Chondrocyte (in vitro differentiated cells): ENCODE measurements at places on chromosomes 11 and 22. TPM values are rescaled to one million over a fixed set of nuclear protein-coding genes. Genes with fewer than 3 reads are reported as not detected.

DNA sequence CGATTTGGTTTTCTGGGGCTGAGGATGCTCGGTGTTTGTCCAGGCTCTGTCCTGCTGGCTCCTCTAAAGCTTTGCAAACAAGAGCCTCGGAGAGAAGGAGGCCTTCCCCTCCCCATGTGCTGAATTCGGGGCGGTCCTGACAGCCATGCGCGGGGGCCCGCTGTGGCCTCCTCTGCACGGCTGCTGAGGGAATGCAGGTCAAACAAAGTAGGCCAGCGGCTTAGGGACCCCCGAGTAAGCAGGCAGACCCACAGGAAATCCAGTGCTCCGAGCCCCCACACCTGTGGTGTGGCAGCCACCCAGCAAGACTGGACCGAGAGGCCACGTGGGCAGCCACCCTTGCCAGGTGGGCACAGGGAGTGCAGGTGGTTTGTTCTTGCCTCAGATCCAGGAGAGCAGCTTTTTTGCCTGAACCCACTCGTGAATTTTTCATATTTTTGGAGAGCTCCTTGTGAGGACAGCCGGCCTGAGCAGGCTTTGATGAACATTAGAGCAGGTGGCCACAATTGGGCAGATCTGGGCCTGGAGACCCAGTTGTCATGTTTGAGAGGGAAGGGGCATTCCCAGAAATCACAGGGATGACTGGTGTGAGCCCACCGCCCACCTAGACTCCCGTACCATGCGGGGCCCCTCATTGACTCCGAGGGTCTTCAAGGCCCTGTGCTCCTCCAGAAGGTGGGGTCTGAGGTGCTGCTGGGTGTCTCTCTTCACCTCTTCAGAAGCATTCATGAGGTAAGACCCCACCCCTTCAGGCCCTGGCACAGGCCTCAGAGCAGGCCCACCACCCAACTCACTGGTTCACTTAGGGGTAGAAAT is 43.0 kb upstream of the KCNQ1OT1 start:
- peak; percentile 65 for DNase-seq

DNA sequence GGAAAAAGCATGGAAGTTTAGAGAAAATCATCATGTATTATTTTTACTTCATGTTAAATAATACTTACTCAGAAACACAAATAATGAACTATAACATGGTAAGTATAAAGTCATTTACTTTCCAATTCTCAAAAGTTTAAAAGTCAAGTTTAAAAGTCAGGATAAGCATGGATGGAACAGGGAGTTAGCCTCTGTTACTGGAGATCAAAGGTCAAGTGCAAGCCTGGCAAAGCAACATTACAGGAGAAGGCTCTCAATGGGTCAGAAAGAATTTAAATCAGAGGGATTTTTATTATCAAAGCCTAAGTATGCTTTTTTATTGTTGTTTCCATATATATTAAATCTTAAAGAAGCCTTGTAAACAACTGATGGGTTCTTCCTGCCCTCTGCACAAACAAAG is 505.4 kb downstream of the KCNA4 start:
- DNase-seq = no peak

DNA sequence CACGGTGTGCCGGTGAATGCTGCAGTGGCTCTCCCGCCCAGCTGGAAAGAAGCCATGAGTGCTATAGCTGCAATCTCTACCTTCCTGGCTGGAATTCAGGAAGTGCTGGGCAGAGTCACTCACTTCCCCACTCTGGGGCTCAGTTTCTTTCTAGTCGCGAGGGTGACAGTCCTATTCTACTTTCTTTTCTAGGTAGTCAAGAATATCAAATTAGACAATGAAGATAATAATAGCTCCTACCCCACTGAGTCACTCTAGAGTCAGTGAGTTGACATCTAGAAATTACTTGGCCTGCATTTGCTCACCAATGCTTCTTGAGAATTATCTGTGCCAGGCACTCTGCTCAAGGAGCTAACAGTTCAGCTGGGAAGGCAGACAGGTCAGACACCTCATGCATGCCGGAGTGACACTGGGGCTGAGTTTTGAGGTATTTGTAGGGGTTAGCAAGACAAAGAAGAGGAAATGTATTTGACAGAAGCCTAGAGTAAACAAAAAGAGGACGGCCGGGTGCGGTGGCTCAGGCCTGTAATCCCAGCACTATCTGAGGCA is 3.2 kb downstream of the CENPM start:
- DNase-seq = no peak

GRCh38 chr11:20070459-20070858 is 89.8 kb downstream of the DBX1 start:
- no peak for DNase-seq

- DNase-seq = no peak
These were observed 234.8 kb downstream of the CASP12 start for GRCh38 chr11:104663190-104664140.

GRCh38 chr11:928786-929185 is 3.1 kb downstream of the AP2A2 start:
- peak; percentile 19 for DNase-seq

DNA sequence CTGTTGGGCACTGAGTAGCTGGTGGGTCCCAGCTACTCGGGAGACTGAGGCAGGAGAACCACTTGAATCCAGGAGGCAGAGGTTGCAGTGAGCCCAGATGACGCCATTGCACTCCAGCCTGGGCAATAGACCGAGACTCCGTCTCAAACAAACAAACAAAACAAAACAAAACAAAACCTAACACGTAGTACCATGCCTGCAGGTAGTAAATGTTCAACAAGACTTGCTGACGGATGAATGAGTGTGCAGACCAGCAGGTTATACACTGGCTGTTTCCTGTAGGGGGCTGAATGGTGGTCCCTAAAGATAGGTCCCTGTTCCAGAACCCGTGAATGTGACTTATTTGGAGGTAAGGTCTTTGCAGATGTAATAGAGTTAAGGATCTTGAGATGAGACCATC is 12.8 kb upstream of the MRGPRD start:
- DNase-seq = no peak

DNA sequence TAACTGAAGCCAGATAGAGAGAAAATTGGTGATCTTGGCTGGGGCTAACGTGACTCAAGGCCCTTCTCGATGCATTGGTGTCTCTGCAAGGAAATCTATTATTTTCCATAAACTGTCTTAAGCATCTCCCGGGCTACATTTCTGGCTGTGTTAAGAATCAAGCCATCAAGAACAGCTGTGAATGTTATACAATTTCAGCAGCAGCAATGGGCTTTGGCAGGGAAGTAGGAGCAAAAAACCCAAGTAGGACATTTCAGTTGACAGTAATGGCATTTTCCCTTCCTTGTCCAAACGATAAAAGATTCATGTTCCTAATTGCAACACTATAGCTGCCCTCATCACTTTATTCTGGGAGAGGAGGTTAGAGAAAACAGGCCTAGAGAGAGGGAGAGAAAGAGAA is 335.0 kb downstream of the CADM1 start:
- no peak for DNase-seq

Gene RAB38
- total RNA-seq = not detected in 3 replicates

Gene ABCG4
- 0.80 to 2.5 TPM (median 2.0 TPM) in 3 replicates for total RNA-seq

Gene BCO2
- 1.2 to 1.9 TPM (median 1.7 TPM) in 3 replicates for total RNA-seq

Gene ACRV1
- 0.20 to 0.56 TPM in 2 of 3 replicates, not detected in the other for total RNA-seq

Gene OR8D1
- not detected in 3 replicates for total RNA-seq
